ENCODE measurements at places on chromosomes 12 and 14. TPM values are rescaled to one million over a fixed set of nuclear protein-coding genes. Genes with fewer than 3 reads are reported as not detected.

GRCh38 chr14:100299238-100299560 is 7.0 kb downstream of the SLC25A29 start:
- H3K4me3 ChIP-seq = no peak overlapping the region
- H3K4me1 ChIP-seq = no peaks in the 10 kb centered on the region
- H3K36me3 ChIP-seq = no peaks in the 10 kb centered on the region
- no peak for DNase-seq
- H3K27ac ChIP-seq = no peak overlapping the region
- H3K27me3 ChIP-seq = no peaks in the 10 kb centered on the region

The DTX3 gene
- 25.9 TPM for total RNA-seq

- DNase-seq = no peak
- no peaks in the 10 kb centered on the region for H3K4me1 ChIP-seq
- H3K4me3 ChIP-seq = no peak overlapping the region
Measured at GRCh38 chr14:95619785-95620417, 66.3 kb upstream of the TCL1B start.

The MIPOL1 gene
- total RNA-seq = 31.3 TPM

The CARMIL3 gene
- not detected for total RNA-seq

DNA sequence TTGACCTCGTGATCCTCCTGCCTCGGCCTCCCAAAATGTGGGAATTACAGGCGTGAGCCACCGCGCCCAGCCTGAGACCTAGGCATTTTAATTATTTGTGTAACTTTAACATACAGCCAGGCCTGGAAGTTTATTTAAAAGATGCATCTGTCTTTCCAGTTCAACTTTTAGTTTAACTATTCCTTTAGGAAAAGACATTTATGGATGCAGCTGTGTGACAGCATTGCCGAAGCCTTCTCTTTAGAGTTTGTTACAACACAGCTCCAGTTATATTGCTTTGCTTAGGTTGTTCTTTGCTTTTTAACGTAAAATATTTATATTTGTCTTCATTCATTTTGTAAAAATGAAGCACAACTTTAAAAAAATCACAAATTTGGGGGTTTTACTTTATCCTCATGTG is 67.0 kb downstream of the DIP2B start:
- H3K4me3 ChIP-seq = no peak overlapping the region
- no peaks in the 10 kb centered on the region for H3K27me3 ChIP-seq
- peaks cover 19% of the 10 kb centered on the region for H3K4me1 ChIP-seq
- no peaks in the 10 kb centered on the region for H3K36me3 ChIP-seq
- no peak for DNase-seq

DNA sequence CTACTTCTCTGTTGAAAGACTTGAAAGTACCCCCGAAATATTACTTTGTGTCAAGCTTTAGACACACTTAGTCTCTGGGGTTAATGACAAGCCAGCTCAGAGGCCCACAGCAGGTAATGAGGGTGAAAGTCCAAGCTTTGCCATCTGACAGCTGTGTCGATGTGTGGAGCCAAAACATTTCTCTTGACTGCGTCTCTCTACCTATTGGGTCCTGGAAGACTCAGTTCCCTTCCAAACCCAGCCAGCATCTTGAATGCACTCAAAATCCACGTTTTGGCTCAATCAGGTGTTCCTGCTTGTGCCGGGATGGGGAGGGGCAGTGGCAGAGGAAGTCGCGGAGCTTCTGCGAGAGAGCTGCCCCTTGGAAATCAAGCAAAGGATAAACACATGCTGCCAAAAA is 3.2 kb downstream of the PLXNC1 start:
- no peaks in the 10 kb centered on the region for H3K36me3 ChIP-seq
- H3K27me3 ChIP-seq = peaks cover 61% of the 10 kb centered on the region
- no peaks in the 10 kb centered on the region for H3K4me1 ChIP-seq
- H3K4me3 ChIP-seq = no peak overlapping the region

- DNase-seq = no peak
- no peak overlapping the region for H3K27ac ChIP-seq
- no peaks in the 10 kb centered on the region for H3K36me3 ChIP-seq
Measured at GRCh38 chr12:118635276-118635675, 258.9 kb downstream of the SUDS3 start.

The ADCY6 gene
- 46.2 TPM for total RNA-seq

The CACNA2D4 gene
- total RNA-seq = 0.51 TPM

GRCh38 chr12:132235116-132235820 is 91.0 kb downstream of the NOC4L start:
- no peaks in the 10 kb centered on the region for H3K4me1 ChIP-seq
- H3K4me3 ChIP-seq = no peak overlapping the region
- H3K27ac ChIP-seq = no peak overlapping the region
